ENCODE measurements at places on chromosomes 12 and 14.
A peak's percentile ranks its signal among the peaks of the same experiment; 100 is the strongest.

DNA sequence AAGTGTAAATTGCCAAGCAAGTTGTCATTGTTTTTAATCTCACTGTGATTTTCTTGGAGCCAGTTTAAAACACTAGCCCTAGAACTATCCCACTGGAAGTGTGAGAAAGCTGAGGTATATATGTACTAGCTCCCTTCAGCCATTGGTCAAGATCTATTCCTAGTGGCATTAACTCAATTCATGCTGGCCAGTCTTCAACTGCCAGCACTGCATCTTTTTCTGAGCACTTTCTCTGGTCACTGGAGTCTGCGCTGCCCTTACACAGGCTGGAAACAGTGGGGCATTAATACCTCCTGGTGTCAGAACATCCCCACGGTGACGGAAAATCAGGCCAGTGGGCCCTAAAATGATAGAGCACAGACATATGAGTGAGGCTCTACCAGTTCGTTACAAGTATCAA lies 4.0 kb upstream of the NOVA1 start:
- DNase-seq, result no peak

DNA sequence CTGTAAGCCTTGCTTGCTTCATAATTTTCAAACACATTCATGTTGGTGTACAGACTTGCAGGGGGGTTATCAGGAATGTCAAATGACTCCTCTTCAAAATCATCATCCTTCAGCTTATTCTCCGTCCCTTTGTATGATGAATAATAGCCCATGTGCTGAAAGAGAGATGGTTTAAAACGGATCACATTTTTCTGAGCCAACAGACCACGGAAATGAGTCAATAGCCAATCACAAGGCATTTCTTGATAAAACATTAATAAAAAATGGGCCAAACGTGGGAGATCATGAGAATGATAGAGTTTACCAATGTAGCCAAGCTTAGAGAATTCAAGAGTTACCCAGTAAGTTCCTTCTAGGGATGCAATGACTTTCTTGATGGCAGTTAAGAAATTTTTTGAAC lies 105.5 kb downstream of the NTS start:
- DNase-seq, result no peak

DNA sequence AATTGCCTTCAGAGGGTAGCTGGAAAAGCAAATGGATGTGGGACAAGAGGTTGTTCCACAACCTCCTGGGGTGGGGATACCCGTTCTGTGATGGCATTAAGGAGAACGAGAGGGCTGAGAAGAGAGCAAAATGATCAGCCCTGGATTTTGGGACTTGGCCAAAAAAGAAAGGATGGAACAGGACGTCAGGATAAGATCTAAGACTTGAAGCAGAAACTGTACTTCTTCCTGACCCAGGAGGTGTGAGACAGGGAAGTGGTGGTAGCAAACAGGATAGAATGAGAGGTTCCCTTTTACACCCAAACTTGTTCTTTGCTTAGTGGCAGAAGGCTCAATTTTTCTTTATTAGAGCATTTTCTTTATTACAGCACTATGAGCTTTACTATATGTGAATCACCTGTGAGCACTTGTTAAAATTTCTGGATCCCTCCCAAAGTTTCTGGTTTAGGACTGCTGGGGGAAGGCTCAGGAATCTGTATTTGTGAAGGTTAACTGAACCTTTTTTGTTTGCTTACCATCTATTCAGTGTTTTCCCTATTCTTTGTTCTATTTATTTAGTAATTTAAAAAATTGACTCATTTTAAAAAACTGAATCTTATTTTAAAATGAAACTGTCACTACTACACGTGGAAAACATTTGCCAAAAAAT lies 59.2 kb downstream of the ERC1 start:
- no peak for DNase-seq

GRCh38 chr14:76473481-76474263 lies 97.7 kb downstream of the ESRRB start:
- DNase-seq, result no peak

GRCh38 chr12:54831631-54832030 lies 22.7 kb upstream of the MUCL1 start:
- no peak for DNase-seq

- no peak for DNase-seq
These were observed 1010.1 kb upstream of the FLRT2 start for GRCh38 chr14:84519836-84520235.

- DNase-seq, result no peak
These were observed 418.1 kb downstream of the LRIG3 start for GRCh38 chr12:58502226-58502625.

GRCh38 chr12:26429070-26429691 lies 233.8 kb downstream of the SSPN start:
- DNase-seq, result no peak

GRCh38 chr12:3177778-3178425 lies 100.7 kb downstream of the TSPAN9 start:
- DNase-seq, result peak; percentile 18

DNA sequence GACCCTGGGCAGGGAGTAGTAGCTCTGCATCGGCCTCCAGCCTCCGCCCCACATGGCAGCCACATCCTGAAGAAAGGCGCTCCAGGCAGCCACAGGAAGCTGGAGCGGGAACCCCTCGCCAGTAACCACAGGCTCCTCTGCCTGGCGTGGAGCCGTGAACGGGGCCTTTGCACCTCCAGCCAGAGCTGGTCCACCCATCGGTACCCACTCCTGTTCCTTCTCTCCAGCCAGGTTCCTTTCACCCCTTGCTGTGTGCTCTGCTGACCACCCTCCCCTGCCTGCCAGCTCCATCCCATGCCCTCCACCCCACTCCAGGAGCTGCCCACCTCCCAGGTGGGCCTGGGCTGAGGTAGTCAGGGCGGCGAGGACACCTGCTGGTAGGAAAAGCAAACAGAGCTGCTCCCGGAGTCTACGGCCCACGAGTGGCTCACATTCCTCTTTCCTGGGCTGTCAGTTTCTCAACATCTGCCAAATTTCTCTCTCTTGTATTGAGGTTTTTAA lies 2.7 kb downstream of the TGFB3 start:
- DNase-seq, result peak; percentile 60

- peak; percentile 39 for DNase-seq
These were observed 17.7 kb upstream of the SLC38A2 start for GRCh38 chr12:46390304-46390703.

GRCh38 chr14:60665177-60665550 lies 15.9 kb upstream of the SIX1 start:
- no peak for DNase-seq

DNA sequence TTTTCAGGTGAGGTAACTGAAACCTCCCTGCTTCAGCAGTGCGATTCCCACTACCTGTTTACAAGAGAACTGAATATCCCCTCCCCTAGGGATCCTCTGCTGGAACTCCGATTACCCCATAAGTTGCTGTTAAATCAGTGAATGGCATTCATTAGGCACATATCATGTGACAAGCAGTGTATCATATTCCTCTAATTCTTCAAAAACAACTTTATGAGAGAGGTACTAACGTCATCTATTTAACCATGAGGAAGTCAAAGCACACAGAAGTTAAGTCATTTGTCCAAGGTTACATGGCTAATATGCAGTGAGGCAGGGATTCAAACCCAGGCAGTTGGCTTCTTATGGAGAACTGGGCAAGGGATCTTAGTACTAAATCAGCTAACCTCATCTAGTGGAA lies 43.9 kb upstream of the PCED1B start:
- no peak for DNase-seq

- DNase-seq, result no peak
These were observed 11.6 kb downstream of the CAPZA3 start for GRCh38 chr12:18749386-18749957.

All from B cell (primary cell).